ENCODE measurements at places on chromosomes 7 and 10. TPM values are rescaled to one million over a fixed set of nuclear protein-coding genes. Genes with fewer than 3 reads are reported as not detected.

Gene SKIDA1
- total RNA-seq, result 1.3 TPM

Gene PPP1R3C
- total RNA-seq, result 160 TPM

Gene HOXA10
- 9.8 TPM for total RNA-seq

Gene RADIL
- 13.1 TPM for total RNA-seq

Gene PODXL
- total RNA-seq, result 2.3 TPM

Gene GSTO2
- 86.5 TPM for total RNA-seq

Gene LIPJ
- not detected for total RNA-seq

Gene ADCY1
- total RNA-seq, result 2.3 TPM

Gene RPEL1
- 0.17 TPM for total RNA-seq
